Cortex of kidney (tissue), 1 donor: ENCODE measurements at places on chromosomes 13 and 19.

GRCh38 chr13:73782450-73783449 lies 351.5 kb downstream of the KLF12 start:
- DNase-seq = no peak

- DNase-seq = no peak
These were observed 41.9 kb downstream of the ADPRHL1 start for GRCh38 chr13:113411216-113412023.

DNA sequence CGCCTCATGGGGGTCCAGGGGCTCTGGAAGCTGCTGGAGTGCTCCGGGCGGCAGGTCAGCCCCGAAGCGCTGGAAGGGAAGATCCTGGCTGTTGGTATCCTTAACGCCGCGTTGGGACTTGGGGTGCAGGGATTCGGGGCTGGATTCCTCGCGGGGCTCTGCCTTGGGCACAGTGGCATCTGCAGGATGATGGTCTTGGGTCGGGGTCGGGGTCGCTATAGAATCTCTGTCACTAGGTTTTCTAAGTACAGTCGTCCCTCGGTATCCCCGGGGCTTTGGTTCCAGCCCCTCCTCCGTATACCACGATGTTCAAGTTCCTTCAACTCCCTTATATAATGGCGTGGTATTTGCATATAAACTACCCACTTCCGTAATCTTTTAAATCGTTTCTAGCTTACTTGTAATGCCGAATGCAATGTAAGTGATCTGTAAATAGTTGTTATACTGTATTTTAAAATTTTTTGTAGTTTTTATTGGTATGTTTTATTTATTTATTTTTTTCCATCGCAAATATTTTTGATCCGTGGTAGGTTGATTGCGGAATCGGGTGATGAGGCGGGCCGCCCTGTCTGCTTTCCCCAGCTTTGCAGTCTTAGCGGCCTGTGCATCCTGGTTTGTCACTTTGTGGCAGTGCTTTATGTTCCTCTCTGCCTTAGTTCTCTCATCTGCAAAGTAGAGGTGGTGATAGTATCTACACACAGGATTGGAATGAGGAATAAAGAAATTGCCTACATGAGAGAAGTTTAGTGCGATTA lies 606 bp downstream of the ERCC5 start:
- no peak for DNase-seq

GRCh38 chr19:51644636-51645271 lies 1.9 kb downstream of the SIGLEC14 start:
- no peak for DNase-seq

GRCh38 chr19:15432018-15432494 lies 13.3 kb upstream of the AKAP8L start:
- DNase-seq = no peak

- no peak for DNase-seq
These were observed 158.6 kb upstream of the SLC10A2 start for GRCh38 chr13:103224804-103225203.

DNA sequence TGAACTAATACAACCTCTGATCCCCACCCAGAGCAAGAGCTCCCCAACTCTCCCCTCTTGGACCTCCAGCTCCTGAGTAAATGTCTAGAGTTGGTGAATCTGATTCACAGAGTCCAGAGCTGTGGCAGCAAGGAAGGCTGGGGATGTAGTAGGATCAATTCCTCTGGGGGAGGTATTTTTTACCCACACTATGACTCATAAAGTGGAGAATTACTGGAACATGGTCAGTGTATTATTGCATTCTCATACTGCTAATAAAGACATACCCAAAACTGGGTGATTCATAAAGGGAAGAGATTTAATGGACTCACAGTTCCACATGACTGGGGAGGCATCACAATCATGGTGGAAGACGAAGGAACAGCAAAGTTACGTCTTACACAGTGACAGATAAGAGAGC lies 496.7 kb downstream of the EFNB2 start:
- DNase-seq = no peak

- DNase-seq = no peak
These were observed 1000.2 kb upstream of the ATXN8OS start for GRCh38 chr13:69107436-69107835.

GRCh38 chr19:13207846-13208671 lies 57.8 kb downstream of the IER2 start:
- no peak for DNase-seq

DNA sequence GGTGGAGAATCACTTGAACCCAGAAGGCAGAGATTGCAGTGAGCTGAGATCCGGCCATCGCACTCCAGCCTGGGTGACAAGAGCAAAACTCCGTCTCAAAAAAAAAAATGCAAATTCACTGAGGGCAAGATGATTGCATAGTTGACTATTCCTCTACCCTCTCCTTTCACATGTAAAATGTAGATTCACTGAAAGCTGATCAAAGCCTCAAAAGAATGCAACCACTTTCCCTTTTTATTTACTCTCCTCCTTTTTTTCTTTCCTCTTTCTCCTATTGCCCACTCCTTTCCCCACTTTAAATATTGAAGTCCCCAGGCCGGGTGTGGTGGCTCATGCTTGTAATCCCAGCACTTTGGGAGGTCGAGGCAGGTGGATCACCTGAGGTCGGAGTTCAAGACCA lies 6.3 kb downstream of the TEX101 start:
- DNase-seq = no peak
